ENCODE measurements at places on chromosomes 6 and 20.

GRCh38 chr6:117034971-117035370 is 157.9 kb downstream of the RFX6 start:
- DNase-seq, result no peak

DNA sequence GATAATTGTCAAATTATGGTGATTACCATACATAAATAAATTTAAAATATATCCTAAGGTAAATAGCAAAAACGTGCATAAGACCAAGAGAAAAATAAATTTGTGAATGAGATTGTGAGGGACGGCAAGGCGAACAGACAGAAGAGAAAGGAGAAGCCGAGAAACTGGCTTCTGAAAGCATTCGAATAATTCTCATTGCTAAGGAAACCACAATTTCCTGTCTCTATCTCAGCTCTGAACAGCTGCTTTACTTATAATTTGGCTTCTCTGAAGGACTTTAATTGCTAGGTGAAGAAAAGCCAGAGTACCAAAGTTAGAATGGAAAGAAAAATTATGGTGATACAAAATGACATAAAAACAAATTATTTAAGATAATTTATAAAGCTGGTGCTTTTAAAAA is 79.0 kb upstream of the RGS17 start:
- DNase-seq, result no peak

DNA sequence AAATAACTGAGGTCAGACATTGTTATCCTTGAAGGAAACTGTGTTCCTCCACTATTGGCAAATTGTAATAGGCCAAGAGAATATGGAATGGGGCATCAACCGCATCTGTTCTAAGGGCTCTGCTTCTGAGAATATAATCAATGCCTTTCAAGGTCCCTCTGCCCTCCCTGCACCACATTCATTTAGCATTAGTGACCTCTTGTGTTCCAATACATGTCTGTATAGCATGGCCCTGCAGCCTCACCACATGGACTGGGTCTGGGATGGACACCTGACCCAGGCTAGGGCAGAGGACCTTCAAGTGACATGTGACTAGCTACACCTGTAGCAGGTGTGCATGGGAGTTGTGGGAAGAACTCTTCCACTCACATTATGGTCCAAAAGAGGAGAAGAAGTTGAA is 14.2 kb downstream of the BTN3A1 start:
- DNase-seq, result no peak

DNA sequence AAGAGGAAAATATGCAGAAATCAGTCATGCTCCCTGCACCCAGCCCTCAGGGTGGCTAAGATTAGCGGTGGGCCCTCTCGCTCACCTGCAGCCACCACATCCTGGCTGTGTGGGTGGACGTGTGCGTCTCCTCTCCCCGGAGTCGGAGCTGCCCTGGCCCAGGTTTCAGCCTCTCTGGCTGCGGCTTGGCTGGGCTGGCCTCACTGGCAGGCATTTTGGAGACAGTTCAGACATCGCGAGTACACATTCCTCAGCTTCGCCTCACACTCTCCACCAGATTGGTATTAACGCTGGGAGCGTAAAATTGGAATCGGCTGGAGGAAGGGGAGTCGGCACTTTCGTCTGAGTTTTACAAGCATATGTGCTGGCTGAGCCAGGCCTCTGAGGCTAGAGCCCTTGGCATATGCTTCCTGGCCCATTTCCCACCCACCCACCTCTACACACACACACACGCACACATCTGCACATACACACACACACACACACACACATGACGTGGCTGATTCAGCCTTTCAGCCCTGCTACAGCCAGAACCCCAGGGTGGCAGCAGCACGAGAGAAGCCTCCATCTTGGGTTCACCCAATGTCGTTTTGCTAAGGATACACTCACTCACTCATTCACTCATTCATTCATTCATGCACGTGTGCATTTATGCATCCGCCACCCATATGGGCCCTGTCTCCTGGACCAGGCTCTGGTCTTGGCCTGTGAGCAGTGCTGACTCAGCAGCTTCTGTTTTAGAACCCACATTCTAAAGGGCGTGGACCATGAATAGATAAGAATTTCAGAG is 42.9 kb downstream of the BCAS4 start:
- DNase-seq, result no peak

GRCh38 chr6:105677671-105678475 is 275.0 kb upstream of the PREP start:
- DNase-seq, result no peak

DNA sequence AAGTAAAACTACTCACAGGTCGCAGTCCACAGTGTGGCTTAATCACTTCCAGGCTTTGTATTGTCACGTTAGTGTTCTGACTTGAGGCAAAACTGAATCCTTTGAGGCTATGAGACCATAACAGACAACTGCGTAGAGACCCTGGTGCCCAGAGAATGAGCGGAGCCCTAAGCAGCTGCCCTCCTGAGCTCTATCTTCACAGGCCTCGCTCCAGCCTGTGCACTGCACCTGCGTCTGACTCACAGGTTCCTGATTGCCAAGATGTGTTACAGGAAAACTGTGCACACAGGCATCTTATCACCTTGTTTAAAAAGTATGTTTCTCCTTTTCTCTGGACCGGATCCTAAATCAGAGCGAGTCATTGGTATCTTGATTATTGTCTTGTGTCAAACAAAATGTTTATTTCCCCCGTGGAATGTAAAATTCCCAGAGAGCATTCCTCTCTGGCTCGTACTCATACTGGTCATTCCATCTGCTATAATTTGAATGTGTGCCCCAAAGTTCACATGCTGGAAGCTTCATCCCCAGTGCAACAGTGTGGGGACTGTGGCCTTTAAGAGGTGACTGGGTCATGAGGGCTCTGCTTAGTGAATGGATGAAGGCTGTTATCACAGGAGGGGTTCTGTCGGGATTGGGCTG is 25.7 kb downstream of the PRR18 start:
- DNase-seq, result no peak

GRCh38 chr6:26006086-26006939 is 43.7 kb downstream of the TRIM38 start:
- DNase-seq, result peak; percentile 4

DNA sequence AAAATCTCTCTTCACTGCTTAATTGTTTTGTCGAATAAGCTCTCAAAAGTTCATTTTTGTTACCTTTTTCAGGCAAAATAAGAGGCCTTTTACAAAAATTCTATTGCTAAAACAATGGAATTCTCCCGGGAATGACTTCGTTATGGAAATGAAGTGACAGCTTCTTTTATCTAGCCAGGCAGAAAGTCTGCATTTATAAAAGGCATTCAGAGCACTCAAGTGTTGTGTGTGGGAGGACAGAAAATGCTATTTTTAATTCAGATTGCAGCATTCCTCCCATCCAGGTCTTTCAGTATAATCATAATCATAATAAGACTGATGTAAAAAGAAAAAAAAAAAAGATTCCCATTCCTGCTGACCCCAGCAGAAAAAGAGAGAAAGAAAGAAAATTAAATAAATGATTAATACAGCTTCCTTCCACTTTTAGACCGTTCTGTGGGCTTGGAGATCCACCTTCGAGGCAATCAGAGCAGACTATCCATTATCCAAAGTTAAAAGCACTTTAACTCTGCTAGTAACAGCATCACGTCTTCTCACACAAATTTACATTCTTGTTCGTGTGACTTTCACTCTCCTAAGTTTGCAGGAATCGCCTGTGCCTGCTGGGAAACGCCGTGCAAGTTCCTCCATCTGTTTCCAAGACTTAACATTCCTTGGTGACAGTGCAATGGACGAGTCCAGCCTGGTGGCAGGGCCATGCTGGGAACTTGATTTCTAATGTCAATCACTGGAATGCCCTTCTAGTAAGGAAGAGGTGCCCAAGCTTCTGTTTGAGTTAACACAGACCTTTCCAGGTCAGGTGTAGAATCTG is 258.8 kb downstream of the GMPR start:
- DNase-seq, result no peak
